ENCODE measurements at places on chromosomes 13 and 19.

DNA sequence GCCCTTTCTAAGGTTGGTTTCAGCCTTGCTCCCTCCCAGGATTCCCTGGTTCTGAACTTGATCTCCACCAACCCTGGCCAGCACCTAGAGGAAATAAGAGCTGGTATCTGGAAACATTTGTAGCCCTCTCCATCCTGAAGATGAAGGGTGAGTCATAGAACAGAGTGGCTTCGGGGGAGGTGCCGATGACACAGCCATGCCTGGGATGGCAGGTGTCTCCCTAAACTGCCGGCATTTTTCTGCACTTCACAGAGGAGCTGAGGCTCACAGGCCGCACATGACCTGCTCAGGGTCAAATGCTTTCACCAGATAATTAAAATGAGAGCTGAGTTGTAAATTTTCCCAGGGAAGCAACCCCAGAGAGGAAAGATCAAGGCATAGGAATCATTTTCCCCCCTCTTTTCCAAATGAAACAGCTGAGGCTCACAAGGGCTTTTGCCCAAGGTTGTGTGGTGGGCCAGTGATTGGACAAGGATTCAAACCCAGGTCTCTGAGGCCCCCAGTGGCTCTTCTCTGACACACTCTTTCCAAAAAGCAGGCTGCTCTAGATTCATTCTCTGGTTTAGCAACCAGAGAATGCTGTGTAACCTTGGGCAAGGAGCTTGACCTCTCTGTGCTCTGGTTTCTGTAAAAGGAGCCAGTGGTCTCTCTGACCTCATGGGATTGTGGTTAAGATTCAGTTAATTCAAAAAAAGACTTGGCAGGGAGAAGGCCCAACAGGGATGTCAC lies 1.2 kb upstream of the SLC25A42 start:
- DNase-seq: no peak

DNA sequence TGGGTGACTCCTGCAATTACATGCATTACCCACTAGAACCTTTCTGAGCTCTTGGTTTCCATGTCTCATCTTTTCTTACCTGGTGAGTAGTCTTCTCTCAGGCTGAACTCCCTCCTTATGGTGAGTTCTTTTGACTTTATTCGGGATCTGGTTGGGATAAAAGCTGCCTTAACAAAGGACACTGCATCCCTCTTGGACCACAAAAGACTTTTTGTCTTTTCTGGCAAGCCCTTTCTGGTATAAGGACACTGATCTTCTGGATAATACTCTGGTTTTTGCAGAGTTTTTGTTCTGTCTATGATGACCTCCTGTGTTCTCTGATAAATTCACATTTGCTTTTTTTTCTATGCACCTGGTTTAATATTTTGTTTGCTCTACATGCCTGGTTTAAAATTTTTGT lies 66.7 kb downstream of the SLITRK1 start:
- no peak for DNase-seq

GRCh38 chr13:29654384-29654783 lies 58.9 kb upstream of the SLC7A1 start:
- DNase-seq: no peak

GRCh38 chr19:44809577-44810233 lies 802 bp downstream of the BCAM start:
- no peak for DNase-seq

- no peak for DNase-seq
These were observed 760.6 kb downstream of the EFNB2 start for GRCh38 chr13:105774739-105775460.

DNA sequence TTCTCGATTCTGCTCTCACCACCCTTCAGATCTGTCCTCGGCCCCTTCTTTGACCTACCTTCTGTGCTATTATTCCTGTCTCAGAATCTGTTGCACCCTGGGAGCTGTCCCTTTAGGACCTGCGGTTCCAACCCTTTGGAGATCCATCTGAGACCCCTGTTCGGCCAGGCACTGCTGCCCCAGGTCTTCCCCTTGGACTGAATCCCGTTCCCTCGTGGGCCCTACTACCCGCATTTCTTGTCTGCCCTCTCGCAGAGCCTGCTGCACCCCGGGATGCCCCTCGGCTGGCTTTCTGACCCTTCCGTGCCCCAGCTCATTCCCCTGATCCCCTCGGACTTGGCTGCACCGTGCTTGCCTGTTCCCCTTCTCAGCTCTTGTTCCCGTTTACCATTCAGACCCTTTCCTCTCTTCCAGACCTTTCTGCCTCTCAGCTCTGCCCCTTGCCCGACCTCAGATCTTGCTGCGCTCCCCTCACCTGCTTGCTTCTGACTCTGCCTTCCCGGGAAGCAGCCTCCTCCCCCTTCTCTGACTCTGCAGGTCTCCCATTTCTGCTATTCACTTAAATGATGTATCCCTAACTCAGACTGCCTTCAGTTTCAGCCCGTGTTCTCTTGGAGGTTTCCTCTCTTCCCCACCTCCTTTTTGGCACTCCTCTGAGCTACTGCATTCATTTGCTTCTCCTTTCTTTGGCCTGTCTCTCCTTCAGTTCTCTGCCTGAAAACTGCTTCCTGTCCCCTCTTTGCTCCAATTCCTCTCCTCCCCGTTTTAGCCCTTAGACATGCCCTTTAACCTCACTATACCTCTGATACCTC lies 1.1 kb downstream of the ARHGAP35 start:
- no peak for DNase-seq

- DNase-seq: no peak
These were observed 1.8 kb downstream of the LRG1 start for GRCh38 chr19:4537953-4538600.

DNA sequence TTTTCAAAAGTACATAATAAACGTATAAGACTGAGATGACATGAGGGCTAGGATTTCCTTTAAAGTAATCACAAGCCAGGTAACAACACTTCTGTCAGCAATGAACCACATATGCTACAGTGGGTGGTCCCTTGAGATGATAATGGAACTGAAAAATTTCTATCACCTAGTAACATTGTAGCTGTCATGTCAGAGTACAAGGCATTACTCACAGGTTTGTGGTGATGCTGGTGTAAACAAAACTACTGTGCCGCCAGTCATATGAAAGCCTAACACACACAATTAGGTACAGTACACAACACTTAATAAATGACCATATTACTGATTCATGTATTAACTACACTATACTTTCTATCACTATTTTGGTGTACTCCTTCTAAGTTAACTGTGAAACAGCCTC lies 36.8 kb downstream of the MIPEP start:
- DNase-seq: no peak

DNA sequence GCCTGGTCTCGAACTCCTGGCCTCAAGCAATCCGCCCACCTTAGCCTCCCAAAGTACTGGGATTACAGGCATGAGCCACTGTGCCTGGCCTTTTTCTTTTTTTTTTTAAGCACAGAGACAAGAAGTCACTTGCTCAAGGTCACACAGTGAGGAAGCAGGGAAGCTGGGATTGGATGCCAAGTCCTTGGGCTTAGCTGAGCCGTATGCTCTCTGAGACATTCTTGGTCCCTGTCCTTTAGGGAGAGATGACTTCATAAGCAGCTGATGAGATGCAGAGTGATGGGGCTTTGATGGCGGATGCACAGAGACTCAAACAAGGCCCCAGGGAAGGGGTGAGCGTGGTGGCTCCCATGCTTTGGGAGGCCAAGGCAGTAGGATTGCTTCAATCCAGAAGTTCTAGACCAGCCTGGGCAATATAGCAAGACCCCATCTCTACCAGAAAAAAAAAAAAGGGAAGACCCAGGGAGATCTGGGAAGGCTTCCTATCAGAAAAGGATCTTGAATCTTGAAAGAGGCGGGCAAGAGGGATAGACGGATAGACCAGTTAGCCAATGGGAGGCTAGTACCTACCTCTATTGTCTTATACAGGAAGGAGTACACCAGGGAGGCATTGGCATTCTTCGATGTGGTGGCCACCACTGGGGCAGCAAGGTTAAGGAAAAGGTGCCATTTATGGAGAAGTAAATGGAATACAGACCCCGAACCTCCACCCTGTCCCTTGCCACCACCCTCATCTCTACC lies 3.9 kb downstream of the AP1M2 start:
- DNase-seq: no peak
